ENCODE measurements at places on chromosomes 16 and 17.

DNA sequence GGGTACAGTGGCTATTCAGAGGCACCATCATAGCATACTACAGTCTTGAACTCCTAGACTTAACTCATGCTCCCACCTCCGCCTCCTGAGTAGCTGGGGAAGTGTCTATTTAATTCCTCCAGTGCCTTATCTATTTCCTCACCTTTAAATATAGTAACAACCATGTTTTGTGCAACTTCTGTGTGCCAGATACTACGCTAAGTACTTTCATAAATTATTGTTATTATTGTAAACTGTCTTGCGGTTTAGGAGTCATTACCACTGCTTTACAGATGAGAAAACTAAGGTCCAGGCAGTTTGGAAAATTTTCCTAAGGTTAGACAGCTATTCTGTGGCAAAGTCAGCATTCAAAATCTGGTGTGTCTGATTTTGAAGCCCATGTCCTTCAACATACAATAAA, 359.1 kb upstream of the XYLT1 start:
- DNase-seq: no peak

GRCh38 chr16:55478827-55479429, at the start of gene MMP2:
Gene MMP2 (plus strand): TSS chr16:55479198. CDS start chr16:55479480, 282 bp downstream.
- DNase-seq: peak; percentile 74

GRCh38 chr16:9258423-9259051, 167.1 kb downstream of the HAPSTR1 start:
- peak; percentile 61 for DNase-seq

GRCh38 chr16:2004795-2005517, 4.7 kb downstream of the ZNF598 start:
- no peak for DNase-seq

- DNase-seq: no peak
Observed at GRCh38 chr16:54110016-54110981, 176.3 kb downstream of the IRX3 start.

- no peak for DNase-seq
Observed at GRCh38 chr16:21613361-21613760, 14.0 kb downstream of the METTL9 start.

GRCh38 chr17:77127735-77128361, 12.9 kb upstream of the SEC14L1 start:
- no peak for DNase-seq

GRCh38 chr16:81836279-81837054, 57.4 kb downstream of the PLCG2 start:
- no peak for DNase-seq

- no peak for DNase-seq
Observed at GRCh38 chr16:3289998-3290673, 6.8 kb downstream of the ZNF263 start.

GRCh38 chr16:85550953-85551924, 61.9 kb upstream of the GSE1 start:
- DNase-seq: no peak

DNA sequence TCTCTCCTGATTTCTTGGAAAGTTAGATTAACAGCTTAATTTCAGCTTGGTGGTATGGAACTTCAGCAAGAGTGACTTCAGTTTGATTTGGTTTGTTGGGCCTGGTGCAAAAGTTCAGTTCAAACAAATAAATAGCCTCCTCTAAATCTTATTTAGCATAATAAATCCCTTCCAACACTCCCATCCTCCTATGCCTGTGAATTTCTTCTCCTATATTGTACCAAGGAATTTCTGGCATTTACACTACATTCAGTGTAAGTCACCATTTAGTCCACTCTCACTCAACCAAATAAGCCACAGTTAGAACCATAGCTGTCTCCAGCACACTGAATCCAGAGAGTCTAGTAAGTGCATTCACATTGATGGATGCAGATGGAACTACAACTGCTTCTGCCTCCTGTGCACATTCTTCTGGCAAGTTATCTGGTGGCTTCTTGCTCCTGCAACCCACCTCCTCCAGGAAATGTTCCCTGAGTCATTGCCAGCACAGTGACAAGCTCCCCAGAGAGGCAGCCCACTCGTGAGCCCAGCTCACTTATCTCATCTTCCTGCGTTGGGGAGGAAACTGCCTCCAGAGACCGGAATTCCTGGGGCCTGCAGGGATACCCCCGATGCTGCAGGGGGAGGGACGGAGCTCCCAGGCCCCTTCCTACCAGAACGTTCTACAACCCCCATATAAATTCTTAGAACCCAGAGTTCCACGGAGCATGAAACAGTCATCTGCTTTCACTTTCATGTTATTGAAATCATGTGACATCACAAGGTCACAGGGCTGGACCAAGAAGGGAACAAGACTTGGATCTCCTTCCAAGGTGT, 318.3 kb downstream of the PHKB start:
- DNase-seq: no peak

DNA sequence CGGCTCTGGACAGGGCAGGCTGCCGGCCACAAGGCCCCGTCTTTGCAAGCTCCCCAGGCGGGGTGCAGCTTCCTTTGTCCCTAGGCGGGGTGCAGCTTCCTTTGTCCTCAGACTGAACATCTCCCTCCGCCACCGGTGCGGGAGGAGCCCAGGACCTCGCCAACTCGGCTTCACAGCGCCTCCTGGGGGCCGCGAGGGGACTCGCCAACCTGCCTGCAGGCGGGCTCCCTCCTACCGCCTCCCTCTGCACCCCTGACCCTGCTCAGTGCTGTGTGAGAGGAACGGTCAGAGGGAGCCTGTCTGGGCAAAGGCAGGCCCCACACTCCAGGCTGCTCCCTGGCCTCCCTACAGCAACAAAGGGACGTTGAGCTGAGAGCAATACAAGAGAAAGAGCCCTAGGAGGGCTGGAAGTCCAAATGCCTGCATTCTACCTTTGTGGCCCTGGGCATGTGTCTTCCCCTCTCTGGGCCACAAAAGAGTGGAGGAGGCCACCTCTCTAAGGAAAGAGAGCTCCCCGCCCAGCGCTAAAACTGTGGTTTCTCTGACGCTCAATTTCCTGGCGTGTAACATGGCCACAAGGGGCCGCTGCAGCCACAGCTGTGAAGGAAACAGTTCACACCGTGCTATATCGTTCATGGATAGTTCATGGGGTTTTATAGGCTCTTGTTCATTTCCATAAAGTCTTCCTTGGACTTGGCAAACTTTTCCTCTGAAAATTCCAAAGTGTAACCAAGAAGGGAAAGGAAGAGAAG, 20.9 kb upstream of the KRT19 start:
- peak; percentile 86 for DNase-seq

- no peak for DNase-seq
Observed at GRCh38 chr17:76561332-76561731, 21.5 kb downstream of the PRCD start.

DNA sequence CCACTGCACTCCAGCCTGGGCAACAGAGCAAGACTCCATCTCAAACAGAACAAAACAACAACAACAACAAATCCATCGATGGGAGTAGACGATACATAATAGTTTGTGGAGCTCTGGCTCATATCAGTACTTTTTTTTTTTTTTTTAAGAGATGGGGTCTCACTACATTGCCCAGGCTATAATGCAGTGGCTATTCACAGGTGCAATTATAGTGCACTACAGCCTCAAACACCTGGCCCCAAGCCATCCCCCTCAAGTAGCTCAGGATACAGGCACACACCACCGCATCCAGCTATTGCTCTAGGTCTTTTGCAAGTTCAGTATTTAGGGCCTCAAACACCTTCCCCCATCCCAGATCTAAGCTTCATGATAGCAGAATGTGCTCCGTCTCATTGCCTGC, 110.6 kb downstream of the KATNIP start:
- no peak for DNase-seq

DNA sequence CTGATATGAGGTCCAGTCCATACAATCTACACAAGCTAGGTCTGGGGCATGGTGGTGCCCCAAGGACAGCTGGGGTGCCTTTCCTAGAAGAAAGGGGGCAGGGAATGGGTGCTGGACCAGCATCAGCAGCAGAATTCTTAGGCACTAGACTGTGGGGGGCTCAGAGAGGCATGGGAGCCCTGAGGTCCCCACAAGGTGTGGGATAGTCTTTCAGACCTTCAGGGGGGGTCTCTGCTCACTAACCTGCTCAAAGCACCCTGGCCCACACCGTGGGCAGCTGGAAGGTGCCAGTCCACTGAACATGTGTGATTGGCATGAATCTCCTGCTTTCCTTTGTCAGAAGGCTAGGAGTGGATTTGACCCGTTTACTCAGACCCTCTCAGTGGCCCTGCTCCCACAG, 26.1 kb upstream of the C16orf78 start:
- no peak for DNase-seq

DNA sequence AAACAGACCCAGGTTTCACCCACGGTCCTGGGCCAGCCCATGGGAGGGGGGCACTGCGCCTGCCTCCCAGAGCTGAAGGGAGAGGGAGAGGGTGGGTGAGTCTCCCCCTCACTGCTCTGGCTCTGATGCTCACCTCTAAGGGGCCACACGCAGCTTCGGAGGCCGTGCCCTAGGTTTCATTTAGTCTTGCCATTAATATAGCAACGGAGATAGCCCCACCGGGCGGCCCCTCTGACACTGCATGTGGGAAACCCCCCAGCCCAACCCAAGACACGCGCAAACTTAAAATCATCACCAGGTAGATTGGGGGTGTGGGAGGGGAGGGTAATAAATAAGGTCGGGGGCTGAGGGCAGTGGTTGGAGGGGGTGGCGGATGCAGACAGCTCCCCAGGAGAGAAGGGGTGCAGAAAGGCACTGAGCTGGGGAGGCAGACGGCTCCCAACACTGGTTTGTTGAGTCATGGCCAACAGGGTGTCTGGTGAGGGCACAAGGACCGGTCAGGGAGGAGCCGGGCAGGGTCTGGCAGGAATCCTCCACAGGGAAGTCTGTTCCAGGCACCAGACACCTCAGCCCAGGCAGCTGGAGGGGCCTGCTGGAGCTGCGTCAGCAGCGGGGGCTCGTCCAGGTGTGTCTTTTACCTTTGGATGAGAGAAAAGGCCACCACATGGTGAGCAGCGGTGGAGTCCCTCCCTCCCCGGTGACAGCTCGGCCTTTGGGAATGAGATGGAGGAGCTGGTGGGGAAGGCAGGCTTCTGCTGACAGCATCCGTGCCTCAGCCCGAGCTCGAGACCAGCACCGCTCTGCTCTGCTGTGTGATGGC, 32.0 kb upstream of the DOC2B start:
- no peak for DNase-seq

DNA sequence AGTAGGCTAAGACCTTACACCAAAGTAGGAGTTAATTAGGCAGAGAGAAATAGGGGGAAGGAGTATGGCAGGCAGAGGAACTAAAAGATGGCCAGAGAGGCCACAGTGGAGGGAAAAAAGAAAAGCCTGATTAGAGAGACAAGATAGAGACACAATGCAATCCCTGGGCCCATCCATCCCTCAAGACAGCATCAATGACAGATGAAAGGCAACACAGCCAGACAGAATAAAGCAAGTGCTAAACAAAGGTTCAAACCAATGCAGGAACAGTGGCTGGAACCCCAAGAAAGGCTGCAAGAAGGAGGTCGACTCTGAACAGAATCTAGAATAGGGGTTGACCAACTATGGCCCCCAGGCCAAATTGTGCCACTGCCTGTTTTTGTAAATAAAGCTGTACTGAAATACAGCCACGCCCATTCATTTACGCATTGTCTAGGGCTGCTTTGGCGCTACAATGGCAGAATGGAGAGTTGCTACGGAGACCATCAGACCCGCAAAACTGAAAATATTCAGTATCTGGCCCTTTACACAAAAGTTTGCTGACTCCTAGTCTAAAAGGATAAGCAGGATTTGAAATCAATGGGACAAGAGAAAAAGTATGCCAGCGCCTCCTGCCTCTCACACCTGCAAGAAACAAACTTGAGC, 473.3 kb upstream of the PSMD7 start:
- no peak for DNase-seq

- DNase-seq: no peak
Observed at GRCh38 chr17:67491681-67492024, 114.6 kb downstream of the PITPNC1 start.

GRCh38 chr16:4328046-4328781, 12.3 kb downstream of the GLIS2 start:
- DNase-seq: peak; percentile 79

DNA sequence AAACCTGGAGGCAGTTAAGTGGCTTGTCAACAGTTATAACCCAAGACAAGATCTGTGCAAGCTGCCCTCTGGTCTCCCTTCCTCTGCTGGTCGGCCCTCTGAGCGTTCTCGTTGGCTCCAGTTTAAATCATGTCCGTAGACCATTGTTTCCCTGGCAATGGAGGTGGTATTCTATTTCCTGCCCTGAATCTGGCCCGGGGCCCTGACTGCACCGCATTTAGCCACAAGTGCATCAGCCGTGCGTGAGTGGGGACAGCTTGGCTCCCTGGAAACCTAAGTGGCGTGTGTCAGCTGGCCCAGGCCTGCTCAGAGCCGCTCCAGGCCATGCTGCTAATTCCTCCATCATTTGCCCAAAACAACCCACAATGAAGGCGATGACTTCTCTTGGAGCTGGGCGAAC, 15.0 kb upstream of the MYLK3 start:
- no peak for DNase-seq

GRCh38 chr17:81200695-81201580, 21.8 kb downstream of the CEP131 start:
- peak; percentile 45 for DNase-seq

DNA sequence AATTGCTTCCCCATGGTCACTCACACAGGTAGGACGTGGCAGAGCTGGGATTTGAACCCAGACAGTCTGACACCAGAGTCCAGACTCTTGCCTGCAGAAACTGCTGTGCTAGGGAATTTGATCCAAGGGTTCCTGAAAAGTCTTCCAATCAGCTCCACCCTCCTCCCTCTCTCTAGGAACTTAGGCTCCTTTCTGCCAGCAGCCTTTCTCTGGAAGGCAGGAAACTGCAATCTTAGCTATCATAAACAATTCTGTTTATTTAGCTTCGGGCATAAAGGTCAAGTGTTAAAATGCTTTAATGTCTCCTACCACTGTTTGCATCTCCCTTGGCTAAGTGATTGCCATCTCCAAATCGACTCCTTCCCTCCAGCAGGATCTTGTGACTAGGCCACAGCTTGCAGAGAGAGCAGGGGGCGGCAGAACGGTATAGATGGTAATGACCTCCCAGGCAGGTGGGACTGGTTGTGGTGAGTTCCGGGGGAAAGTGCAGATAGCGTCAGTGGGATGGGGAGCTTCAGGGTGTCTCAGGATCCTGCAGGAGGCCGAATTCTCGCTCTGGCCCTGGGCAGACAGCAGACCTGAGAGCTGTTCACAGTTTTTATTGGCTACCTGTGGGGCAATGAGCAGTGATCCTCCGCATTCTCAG, 882.4 kb upstream of the EEF2KMT start:
- peak; percentile 4 for DNase-seq

DNA sequence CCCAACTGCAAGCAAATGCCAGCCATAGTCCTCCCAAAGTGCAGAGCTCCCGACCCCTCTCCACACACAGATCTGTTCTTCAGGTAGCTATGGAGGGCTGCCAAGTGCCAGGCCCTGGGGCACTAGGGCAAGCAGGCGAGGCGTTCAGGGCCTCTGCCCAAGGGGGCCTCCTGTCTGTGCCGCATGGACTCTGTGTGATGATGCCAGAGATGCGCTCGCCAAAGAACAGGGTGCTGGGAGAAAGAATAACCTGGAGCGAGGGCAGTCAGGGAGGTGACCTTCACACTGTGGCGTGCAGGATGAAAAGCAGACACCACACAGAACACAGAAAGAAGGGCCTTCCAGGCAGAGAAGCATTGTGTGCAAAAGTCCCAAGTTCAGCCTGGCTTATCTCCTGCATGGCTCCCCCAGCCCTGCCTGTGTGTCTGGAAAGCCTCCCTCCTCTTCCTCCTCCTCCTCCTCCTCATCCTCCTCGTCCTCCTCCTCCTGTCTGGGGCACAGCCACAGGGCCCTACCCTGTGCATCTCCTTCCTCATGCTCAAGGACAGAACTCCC, 44.2 kb downstream of the PEMT start:
- no peak for DNase-seq

GRCh38 chr17:35315971-35316370, 57.5 kb downstream of the SLFN11 start:
- no peak for DNase-seq

GRCh38 chr17:17051791-17052461, 9.7 kb downstream of the MPRIP start:
- no peak for DNase-seq

All from nephron progenitor cell (in vitro differentiated cells).